Stimulated activated CD4-positive, alpha-beta T cell treated with anti-CD3 and anti-CD28 coated beads, Interleukin-2, amount 100 ng/mL, for 24 hours (primary cell): ENCODE measurements at places on chromosomes 2 and 18.

GRCh38 chr2:49640630-49641029, 486.3 kb upstream of the FSHR start:
- DNase-seq, result no peak

GRCh38 chr2:224847961-224848850, 132.0 kb upstream of the CCDC195 start:
- DNase-seq, result no peak

DNA sequence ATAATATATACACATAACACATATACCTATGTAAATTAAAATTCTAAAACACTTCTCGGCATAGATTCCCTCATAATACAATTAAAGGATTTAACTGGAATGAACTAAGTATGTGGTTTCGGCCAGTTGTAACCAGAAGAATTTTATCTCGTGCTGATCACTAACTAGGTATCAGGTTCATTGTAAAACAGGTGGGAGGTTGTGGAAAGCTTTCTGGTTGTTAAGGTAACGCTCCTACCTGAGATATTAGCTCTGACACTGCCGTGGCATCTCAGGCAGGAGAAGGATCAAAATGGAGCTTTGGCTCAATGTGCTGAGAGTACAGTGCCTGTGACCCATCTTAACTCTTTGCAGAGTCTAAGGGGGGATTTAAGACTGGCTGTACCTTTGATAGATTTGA, 42.5 kb downstream of the SLC9A2 start:
- no peak for DNase-seq

DNA sequence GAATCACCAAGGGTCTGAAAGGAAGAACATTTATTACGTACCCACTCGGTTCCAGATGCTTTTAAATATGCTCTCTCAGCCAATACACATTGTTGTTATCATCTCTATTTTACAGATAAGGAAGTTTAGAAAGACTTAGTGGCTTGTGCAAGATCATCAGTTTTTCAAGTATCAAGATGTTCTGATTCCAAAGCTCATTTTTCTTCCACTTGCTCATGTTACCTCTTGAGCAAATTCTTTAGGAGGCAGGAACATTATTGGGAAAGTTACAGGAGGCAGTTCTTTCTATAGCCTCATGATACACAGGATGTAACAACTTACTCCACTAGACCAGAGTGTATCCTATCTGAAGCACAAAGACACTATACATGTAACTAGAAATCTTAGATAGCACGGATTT, 65.0 kb upstream of the MMADHC start:
- DNase-seq, result no peak

GRCh38 chr18:24055878-24056277, 41.3 kb downstream of the TTC39C start:
- no peak for DNase-seq

DNA sequence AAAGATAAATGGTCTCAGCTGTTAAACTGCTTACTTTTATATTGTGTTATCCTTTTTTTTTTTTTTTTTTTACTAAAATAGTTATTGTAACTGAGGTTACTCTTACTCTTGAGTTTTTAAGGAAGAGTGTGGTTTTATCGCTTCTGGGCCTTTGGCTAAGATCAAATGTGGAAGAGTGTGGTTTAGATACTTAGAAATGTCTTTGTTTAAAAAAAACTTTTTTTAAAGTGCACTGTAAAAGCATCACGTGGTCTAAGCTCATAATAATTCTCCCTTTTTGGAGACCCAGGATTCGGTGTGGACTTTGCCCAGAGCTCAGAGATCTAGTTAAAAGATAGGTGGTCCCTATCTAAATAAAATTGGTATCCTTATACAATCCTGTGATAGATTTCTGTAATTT, 11.9 kb upstream of the OXER1 start:
- DNase-seq, result no peak

DNA sequence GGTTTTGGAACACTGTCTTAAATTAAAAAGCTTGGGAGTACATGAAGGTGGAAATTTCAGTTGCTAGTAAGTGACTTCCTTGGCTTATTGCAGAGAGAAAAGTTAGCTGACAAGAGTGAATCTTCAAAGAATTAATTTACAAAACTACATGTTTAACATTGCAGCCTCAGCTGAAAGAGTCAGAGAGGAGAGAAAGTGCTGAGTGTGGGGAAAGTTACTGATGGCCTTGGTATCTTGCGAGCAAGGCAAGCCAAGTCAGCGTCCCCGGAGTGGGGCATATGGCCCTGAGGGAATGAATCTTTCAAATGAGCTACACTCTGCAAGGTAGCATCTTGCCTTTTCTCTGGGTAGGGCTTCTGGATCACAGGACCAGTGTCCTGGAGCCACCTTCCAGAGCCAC, 131.3 kb downstream of the LPIN1 start:
- DNase-seq, result no peak

GRCh38 chr2:46557788-46558187, 78.4 kb downstream of the TMEM247 start:
- DNase-seq, result no peak

DNA sequence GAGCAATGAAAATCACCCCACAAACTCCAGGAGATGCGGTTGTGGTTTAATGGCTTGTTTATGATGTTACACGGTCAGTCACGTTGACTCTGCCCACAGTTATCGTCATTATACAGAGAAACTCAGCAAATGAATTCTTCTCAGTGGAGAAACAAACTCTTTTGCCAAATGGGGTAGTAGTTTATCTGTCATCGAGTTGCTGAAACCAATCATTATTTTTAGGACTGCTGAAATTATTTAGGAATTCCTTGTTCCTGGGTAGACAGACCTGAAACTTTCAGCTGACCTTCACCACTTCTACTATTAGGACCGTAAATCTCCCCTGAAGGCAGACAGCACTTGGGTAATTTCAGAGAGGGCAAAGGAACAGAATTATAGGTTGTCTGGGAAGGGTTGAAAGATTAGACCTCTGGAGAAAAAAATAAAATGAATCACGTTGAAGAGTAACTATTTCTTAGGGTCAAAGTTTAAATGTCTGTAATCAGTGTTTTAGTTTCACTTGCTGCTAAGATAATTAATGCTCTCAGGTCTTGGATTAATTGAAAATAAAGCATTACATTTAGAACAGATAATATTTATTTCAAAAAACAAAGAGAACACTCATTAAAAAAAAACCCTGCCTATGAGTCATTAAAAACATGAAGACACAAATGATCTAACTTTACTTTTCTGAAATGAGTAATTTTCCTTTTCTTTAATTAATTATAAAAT, 52.1 kb upstream of the LYPD6 start:
- DNase-seq, result no peak

DNA sequence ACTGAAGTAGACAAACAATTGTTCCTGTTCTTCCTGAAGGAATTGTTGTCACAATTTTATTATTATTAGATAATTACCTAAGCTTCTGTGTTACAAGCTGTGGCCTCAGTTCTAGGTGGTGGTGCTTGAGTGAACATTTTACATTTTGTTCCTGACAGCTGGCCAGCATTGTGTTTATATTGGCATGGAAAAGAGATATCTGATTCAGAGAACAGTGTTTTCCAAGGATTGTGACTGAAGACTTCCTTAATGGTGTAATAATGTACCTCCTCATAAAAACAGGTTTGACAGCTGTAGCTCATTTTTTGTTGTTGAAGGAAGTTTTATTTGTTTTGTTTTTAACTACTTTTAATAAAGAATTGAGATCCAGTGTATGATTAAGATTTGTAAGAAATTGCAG, 95.2 kb downstream of the EPB41L5 start:
- no peak for DNase-seq

- no peak for DNase-seq
Observed at GRCh38 chr2:42964439-42965083, 172.2 kb upstream of the HAAO start.
